SK-N-MC (cell line): ENCODE measurements at places on chromosomes 13 and 19.

- DNase-seq = no peak
Measured at GRCh38 chr13:54185785-54186184, 1157.2 kb downstream of the OLFM4 start.

GRCh38 chr19:7527516-7528191 is 5.2 kb downstream of the MCOLN1 start:
- DNase-seq = no peak

- no peak for DNase-seq
Measured at GRCh38 chr19:55640043-55640576, 692 bp upstream of the ZNF580 start.

- no peak for DNase-seq
Measured at GRCh38 chr13:57553932-57554331, 77.6 kb upstream of the PCDH17 start.

DNA sequence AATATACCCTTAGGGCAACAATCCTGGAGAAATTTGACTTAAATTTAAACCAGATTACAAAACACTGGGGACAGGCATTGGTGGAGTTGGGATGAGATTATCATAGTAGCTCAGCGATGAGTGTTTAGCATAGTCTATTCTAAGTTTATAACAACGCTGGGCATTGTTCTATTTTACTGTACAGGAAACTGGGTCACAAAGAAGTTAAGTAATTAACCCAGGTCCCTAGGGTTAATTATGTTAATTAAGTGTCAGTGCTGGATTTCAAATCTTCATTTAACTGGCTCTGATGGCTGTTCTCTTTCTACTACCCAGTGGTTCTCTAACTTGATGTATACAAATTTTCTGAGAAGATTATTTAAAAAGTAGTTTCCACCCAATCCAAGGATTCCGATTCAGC is 388.9 kb downstream of the KCNRG start:
- DNase-seq = no peak

DNA sequence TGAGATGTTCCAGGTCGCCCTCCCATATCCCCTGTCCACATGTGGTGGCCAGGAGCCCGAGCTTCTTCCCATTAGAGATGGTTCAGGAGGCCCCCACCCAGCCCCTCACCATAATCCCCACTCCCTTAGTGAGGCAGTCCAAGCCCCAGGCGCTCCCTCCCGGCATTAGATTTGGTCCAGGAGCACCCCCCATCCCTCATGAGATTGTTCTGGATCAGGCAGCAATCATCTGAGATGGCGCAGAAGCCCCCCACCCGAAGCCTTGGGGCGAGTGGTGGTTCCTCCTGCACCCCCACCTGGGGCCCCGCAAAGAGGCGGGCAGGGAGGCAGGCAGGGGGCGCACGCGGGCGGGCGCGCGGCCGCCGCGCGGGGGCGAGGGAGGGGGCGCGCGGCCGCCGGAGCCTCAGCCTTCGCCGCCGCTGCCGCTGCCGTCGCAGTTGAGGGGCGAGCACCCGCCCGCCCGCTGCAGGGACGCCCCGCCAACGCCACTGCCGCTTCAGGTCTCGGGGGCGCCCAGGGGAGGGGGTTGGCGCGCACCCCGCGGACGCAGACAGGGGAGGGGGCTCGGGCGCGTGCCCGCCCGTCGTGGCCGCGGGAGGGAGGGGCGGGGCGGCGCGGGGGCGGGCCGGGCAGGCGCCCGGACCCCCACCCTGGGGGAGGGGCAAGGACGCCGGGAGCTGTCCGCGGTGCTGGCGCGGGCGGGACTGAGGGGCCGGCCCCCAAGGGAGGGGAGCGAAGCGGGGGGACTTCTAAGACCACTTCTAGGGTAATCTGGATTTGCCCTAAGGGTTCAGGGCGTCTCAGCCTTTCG is 46.4 kb upstream of the SHKBP1 start:
- no peak for DNase-seq

DNA sequence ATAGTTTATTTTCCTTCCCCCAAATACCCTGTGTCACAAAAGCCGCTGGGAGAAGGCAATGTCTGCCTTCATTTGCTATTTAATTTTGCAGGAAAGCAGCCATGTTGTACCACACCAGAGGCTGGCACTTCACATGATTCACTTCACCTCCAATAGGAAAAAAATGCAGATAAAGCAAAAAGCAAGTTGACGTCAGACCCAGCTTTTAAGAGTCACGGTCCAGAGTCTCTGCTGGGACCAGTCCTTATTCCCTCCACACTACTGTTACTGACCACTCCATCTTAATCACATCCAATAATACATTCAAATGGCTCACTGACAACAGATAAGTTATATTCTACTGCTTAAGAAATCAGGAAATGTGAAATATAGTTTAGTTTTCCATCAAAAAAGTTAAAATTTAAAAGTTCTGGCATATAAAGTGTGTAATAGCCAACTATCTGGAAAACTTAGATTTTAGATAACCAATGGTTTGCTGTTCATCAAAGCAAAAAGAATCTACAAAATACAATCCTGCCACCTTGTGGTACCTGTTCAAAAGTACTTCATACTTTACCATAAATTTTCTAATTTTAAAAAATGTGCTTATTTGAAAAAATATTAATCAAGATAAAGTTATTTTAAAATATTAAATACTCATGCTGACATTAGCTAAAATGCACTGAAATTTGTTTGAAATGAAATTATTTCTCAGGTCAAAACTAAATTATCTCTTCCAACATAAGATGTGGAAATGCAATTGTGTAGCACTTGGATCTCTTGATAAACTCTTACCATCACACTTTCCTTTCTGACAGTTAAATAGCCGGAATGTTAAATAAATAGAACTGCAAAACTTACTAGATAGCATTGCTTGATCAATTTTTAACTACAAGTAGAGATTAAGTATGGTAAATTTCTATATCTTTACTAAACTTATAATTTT is 97.3 kb downstream of the SERP2 start:
- DNase-seq = peak; percentile 24

GRCh38 chr19:47549261-47549862 is 23.6 kb downstream of the ZNF541 start:
- DNase-seq = no peak

DNA sequence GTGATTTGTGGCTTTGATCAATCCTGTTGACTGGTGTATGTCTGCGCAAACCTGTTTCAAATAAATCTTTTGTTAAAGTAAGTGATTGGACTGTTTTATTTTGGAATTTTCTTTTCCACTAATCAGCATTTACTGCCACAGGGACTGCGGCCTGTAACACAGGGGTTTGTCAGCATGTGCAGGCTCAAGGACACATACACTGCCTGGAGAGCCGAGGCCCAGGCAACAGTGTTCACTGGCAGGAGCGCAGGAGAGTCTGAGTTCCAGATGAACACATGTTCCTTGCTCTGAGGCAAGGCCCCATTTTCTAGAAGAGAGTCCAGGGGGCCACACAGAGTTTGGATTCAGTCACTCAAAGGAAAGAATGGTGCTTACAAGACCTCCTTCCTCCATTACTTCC is 26.0 kb downstream of the SHISA2 start:
- DNase-seq = no peak

DNA sequence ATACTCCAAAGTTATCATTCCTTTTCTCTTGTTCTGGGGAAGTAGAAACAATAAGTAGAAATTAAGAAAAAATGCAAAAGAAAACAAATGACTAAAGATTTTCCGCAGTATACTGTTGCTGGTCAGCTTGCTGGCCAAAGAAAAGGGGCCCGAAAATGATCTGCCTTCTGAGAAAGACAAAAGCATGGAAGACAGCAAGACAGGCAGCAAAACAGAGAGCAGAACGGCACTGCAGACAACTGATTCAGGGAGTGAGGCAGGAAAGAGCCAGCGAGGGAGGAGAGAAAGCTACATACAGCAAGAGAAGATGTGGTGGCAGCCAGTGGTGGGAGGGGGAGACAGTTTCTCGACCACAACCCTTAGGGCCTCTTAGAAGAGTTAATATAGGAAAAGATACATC is 5.3 kb upstream of the DOCK9 start:
- DNase-seq = no peak

DNA sequence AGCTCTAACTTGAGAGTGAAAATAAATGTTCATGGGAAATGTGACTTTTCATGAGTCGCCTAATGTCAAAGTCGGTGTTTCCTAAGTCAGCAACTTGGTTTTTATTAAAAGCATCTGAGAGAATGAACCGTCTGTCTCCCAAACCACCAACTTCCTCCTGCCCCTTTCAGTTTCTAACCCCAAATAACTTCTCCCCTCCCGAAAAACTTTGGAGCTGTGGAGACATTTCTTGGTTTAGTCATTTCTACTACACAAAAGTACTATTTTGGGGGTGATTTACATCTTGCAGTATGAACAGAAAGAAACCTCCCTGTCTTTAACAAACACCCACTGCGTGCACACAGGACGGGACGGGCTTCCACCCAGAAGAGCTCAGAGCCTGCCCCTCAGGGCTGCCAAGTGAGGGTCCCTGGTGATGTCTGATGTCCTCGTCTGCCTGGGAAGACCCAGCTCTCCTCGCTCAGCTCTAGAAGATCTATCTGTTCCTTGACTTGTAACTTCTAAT is 65.0 kb downstream of the RASA3 start:
- no peak for DNase-seq

DNA sequence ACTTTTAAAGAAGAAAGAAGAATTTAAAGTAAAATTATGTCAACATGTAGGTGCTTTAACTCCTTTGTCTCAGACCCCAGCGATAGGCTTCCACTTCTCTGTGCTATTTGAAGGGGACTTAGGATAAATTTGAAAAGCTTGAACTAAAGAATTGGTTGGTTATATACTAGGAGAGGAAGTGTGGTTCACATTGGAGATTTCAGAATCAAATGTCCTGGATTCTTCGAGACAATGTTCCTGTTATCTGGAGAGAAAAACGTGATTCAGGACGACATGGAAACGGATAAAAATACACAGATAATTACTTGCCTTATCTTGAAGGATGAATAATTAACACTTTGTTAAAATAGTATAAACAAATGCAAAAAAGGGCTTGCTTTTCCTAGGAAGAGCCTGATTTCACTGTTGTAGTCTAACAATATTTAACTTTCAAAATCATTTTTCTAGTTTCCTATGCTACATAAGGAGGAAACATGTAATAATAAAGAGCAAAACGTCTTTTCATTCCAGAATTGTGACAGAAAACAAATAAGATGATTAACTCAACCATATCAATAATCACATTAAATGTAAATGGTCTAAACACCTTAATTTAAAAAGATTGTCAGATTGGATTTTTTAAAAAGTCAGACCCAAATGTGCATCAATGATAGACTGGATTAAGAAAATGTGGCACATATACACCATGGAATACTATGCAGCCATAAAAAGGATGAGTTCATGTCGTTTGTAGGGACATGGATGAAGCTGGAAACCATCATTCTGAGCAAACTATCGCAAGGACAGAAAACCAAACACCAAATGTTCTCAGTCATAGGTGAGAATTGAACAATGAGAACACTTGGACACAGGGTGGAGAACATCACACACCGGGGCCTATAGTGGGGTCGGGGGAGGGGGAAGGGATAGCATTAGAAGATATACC is 724 bp upstream of the ZNF780A start:
- no peak for DNase-seq
